ENCODE measurements at places on chromosomes 4 and X.

GRCh38 chrX:107154787-107155620 lies 36.4 kb upstream of the RBM41 start:
- no peak for DNase-seq

- no peak for DNase-seq
These were observed 221.8 kb upstream of the ATP6AP2 start for GRCh38 chrX:40358994-40359393.

DNA sequence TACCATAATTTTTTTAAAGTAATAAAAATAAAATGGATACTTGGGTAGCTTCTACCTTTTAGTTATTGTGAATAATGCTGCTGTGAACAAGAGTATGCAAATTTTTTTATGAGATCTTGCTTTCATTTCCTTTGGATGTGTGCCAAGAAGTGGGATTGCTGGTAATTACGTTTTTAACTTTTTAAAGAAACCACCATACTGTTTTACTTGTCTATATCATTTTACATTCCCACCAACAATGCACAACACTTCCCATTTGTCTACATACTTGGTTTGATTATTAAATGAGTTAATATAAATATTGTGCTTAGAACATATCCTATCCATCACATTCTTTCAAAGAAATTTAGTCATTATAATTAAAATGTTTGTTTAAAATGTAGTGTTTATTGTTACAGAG lies 3.9 kb upstream of the SULT1B1 start:
- no peak for DNase-seq

DNA sequence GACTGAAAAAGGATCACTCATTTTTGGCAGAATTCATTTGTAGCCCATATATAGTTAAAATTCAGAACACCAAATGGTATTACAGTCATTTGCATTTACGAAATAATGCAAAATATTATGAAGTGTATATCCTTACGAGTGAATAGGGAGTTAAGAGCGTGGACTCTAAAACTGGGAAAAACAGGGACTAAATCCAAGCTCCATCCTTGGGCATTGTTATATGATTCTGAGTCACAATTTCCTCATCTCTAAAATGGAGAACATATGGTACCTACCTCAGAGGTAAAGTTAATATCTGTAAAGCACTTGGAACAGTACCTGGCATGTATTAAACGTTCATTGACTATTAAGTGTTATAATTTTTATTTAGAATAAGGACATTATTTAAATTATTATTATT lies 106.3 kb downstream of the ZAR1 start:
- DNase-seq, result no peak

DNA sequence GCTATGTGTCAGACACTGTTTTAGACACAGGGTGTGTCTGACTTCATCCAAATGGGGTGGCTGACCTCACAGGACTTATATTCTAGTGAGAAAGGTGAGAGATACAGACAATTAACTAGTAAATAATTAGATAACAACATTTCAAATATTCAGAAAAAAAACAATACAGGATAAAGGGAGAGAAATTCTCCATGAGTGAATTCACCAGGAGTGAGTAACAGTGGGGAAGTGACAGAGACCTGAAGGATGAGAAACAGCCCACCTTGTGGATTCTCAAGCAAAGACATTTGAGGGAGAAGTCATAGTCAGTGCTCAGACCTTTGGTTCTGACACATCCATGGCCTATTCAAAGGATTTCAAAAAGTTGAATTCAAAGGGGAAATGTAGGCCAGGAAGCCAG lies 627.9 kb downstream of the IQCM start:
- no peak for DNase-seq

DNA sequence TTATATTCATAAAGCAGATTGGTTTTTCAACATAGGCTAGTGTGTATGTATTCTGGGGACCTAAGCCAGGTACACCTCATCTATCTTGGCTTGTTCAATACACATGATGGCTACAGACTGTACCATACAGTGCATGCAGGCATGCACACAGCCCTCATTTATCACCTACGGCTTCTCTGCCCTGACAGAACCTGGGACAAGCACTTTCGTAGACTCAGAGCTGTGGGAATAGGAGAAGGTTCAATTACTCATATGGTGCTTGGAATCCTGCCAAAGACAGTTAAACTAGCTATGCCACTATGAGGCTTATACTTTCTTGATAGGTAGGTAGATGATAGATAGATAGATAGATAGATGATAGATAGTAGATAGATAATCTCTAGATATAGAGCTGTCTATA lies 457.2 kb downstream of the GALNTL6 start:
- DNase-seq, result no peak

GRCh38 chrX:123298026-123298425 lies 113.9 kb downstream of the GRIA3 start:
- no peak for DNase-seq

GRCh38 chr4:171648926-171649325 lies 164.3 kb upstream of the GALNTL6 start:
- DNase-seq, result no peak

GRCh38 chr4:140861359-140862176 lies 105.4 kb upstream of the TBC1D9 start:
- peak; percentile 61 for DNase-seq

GRCh38 chr4:13118633-13119032 lies 365.5 kb downstream of the RAB28 start:
- no peak for DNase-seq

DNA sequence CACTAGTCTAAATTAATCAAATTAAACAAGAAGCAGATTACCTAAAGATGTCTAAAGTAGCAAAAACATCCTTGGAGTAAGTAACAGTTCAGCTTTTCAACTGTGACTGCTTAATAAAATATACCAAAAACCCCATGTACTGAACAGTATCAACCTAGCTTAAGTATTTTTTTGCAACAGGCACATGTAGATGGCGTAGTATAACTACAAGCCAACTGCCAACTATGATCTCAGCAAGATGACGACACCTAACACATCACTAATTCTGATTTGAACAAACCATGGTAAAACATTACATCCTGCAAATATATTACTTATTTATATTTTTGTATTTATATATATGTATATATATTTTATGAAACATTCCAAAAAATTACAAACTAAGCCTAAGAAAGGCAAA lies 24.5 kb downstream of the DHX15 start:
- no peak for DNase-seq
